ENCODE measurements at places on chromosomes 2 and 18.
A peak's percentile ranks its signal among the peaks of the same experiment; 100 is the strongest.

GRCh38 chr2:182705761-182706160 is 10.3 kb upstream of the DNAJC10 start:
- DNase-seq: no peak

GRCh38 chr2:217184242-217184641 is 324.4 kb upstream of the TNP1 start:
- DNase-seq: no peak

DNA sequence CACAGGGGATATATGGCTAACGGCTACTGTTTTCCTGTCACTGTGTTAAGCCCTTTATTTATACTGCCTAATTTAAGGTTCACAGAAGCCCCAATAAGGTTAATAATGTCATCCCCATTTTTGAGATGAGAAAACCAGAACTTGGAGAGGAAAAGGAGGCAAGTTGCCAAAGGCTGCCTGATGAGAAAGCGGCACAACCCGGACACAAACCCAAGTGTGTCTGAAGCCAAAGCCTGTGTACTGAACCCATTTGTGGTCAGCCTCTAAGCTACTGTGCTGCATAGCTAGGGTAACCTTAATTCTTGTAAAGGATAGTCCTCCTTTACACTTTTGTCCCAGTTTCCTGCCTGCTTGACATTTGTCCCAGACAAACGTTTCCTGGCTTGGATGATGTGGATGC is 954.7 kb upstream of the FANCL start:
- DNase-seq: no peak

DNA sequence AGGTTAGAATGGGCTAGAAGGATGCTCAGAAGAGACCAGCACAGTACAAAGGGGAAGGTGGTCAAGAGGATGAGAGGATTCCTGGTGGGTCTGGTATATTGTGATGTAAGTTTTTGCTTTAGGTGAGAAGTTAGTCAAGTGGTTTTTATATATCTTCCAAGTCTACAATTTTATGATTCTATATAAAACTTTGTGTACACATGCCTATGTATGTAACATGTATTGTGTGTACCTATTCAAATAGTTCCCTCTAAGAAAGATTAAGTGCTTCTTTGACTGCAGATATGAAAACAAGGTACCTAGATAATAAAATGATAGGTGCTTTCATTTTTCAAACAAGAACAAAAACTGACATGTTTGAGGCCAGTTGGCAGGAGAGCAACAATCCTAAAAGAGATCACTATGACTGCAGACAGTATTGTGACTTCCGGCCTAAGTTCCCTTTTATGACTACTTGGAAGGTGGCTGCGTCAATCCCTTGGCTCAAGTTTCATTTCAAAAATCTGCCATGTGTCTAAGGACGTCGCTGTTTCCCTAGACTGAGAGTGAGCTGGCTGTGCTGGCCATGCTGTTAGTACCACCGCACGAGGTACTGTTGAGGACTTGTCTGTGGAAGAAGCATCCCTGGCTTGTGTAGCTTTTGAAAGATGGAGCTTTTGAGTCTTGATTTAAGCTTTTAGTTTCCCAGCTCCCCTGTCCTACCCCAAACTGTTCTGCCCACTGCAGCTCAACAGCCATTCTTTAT is 123.1 kb downstream of the PRPF40A start:
- no peak for DNase-seq

GRCh38 chr2:213806125-213806726 is 522.0 kb downstream of the SPAG16 start:
- DNase-seq: no peak

GRCh38 chr2:24123195-24123921 is at the start of the genes FAM228B and PFN4:
TSS of gene FAM228B (plus strand) at chr2:24123469. CDS start at chr2:24124362, 893 bp downstream.
TSS of gene PFN4 (minus strand) at chr2:24123334. CDS start at chr2:24122535, 799 bp downstream.
- peak; percentile 57 for DNase-seq

DNA sequence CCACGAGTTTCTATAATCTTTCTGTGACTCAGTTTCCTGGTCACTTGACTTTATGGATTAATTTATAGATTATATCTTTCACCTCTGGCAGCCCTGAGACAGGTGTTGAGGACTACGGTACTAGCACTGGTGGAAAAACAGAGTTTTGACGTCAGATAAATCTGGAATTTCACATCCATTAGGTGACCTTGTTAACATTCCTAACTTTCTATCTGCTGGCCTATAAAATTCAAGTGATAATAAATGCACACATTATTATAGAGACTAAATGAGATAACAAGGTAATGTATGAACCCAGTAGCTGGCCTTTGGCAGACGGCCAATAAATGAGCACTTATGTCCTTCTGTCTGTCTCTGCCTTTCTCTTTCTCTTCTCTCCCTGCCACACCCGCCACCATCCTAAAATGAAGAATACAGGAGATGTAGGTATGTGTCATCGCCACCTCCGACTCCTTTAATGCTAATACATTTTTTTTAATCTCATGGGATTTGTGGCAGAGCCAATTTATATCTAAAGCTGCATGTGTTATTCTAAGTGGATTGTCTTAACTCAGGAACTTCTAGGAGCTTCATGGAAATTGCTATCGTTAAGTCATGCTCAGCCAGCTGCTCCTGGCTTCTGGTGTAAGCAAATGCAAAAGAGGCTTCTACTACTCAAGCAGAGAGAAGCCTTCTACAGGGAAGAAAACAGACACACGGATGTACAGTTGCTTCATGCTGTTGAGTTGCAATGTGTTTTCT is 2.3 kb downstream of the TM4SF20 start:
- DNase-seq: no peak

DNA sequence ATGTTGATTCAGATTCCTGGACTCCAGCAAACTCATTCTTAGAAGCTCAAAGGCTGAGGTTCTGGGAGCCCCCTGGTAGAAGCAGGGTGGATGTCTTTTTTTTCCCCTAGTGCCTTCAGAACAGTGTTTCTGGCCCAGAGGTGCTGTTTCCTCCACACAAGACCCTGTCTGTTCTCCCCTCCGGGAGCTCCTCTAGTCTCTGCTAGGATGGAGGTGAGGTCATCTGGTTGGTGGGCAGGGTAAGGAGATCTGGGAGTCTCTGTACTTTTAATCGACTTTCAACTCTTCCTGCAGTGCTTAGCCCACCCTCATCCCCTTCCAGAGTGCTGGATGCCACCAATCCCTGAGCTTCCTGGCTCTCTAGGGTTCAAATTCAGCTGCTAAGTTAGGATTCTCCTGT is 192.0 kb downstream of the SH3BP4 start:
- no peak for DNase-seq

GRCh38 chr2:121625953-121626352 is 23.3 kb downstream of the CLASP1 start:
- DNase-seq: no peak

DNA sequence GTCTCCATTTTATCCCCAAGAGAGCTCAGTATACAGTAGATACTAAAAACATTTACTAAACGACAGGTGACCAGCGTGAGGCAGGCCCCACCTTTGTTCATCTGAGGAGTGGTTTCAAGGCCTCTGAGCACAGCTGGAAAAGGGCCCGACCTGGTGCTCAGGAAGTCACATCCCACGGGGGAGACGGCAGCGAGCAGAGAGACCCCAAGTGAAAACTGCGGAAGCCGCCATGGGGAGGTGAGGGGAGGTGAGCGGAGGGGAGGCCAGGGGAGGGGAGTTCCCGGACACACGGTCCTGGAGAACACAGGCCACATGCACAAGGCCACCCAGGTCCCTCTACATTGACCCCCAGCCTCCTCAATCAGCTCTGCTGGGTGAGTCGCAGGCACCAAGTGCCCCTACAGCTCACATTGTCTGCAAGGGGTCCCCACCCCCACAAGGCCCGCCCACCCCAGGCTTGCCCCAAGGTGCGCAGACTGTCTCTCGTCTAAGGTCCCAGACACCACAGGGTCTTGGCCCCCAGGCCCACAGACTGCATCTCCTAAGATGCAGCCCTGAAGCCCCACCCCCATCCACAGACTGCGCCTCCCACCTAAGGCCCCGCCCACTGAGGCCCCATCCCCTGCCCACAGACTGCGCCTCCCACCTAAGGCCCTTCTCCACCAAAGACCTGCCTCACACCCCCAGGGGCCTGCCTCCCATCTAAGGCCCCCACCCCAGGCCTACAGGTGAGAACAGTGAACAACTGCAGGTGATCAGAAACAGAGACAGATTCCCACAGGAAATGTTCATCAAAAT is 19.1 kb downstream of the PARD6G start:
- DNase-seq: no peak

- no peak for DNase-seq
These were observed 58.0 kb downstream of the LINC00305 start for GRCh38 chr18:64090876-64091275.

DNA sequence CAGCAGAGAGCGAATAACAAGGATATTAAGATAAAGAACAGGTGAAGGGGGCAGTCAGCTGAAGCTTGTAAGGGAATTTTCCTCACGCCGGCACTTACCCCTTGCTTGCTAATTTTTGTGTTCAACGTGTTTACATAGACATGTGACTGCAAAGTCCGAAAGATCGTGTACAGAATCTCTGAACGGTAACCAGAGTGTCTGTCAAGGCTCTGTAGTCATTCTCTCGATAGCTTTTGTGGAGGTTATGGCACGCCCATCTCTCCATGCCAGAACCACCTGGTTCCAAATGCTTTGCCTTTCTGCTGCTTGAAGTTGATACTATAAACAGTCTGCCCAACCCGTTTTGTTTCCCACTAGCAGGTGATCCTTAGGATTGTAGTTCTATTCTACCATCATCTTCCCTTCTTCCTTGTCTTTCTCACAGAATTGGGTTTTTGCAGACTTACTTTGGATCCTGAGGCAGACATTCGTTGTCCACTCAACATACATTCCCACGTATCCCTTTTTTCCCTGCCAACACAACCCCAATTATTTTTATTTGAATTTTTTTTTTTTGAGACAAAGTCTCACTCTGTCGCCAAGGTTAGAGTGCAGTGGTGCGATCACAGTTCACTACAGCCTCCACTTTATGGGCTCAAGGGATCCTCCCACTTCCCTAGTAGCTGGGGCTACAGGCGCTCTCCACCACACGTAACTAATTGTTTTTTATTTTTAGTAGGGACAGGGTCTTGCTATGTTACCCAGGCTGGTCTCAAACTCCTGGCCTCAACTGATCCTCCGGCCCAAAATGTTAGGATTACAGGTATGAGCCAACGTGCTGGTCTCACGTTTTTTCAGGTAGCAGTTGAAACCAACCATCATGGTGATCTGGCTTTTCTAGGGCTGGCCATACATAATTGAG is 1.3 kb upstream of the USP34 start:
- no peak for DNase-seq

- no peak for DNase-seq
These were observed 68.6 kb downstream of the CAB39 start for GRCh38 chr2:230781130-230781797.

DNA sequence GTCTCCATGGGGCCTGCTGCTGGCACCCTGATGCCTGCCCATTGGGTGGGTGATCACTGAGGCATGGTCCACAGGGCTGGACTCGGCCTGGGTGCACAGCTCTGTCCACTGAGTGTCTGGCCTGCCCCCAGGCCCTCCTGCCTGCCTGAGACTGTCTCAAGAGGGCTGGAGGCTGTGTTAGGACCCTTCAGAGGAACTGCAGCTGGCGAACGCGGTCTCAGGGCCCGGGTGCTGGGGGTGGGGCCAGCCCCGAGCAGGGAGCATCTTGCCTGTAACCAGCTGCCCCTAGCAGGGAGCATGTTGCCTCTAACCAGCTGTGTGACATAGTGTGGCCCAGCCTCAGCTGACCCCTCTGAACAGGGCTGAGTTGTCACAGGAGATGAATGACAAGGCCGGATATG is 50.0 kb downstream of the TWIST2 start:
- no peak for DNase-seq

DNA sequence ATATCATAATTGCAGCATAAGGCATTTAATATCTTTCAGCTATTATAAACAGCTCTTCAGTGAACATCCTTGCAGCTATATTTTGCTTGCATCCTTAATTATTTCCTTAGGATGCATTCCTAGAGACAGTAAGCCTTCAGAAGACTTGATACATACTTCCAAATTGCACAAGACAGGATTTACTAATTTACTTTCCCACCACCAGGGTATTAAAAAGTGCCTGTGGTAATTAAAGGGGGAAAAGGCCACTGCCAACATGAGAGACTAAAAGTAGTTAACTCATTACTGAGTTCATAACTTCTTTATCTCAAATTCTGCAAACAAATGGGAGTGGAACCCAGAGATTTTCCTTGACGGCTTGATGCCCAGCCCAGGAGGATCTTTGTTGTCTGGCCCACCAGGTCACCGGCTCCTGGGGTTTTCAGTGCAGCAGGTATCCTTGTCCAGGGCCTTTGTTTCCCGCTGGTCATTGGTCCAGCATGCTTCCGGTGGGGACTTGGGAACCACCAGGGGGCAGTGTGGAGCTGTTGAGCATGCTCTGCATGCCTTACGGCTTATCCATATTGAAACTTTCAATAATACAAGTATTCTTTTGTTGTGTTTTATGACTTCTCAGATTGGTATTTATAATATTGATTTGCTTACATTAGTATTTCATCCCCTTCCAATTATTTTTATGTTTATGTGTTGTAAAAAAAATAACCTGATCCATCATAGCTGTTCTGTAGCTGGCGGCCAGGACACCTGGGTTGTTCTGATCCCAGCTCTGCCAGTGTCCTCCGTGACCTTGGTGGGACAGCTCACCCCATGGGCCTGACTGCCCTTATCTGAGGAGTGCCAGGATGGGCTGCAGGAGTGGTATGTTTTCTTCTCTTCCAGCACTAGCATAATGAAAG is 61.4 kb downstream of the TGOLN2 start:
- DNase-seq: peak; percentile 5

DNA sequence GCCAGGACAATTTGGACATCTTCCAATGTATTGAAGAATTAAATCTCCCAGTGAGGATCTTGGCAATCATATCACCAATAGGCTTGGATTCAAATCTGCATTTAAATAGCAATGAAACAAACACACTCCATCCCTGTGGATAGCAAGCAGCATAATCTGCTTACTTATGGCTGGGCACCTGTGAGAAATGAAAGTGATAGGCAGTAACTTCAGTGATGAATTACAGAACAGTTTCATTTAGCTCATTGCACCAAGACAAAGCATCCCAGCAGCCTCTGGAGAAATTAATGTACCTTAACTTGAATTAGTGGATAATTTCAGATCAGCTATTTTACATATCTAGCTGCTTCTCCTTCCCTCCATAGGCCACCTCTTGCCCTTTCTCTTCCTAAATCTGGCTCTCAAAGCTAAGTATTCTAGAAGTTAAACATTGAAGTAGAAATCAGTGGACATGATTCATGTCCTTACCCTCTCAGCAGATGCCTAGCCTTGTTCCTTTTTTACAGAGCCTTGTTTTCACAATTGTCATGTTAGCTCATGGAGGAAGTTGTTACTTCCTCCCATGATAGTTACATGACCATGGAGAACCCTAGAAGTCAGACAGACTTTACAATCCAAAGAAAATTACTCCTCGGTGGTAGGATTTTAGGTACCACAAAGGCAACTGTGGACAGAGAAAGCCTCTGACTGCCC is 88.5 kb upstream of the TACR1 start:
- no peak for DNase-seq

DNA sequence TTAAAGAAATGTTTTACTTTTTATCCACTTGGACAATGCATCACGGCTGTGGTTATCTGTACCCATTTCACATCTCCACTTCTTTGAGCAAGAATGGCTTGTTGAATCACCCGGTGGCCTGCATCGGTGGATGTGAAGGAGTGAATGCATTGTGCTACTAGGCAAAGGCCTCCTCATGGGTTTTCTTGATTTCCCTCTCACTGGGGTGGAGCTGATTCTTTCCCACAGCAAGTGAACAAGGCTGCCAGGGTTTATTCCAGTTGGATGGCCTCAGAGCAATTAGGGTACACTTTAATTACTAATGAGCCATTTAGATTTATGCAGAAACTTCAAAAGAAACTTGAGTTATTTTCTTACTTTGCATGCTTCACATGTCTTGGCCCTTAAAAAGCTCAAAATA is 387.1 kb downstream of the RND3 start:
- no peak for DNase-seq

GRCh38 chr2:126914811-126915500 is 16.3 kb downstream of the TEX51 start:
- no peak for DNase-seq

- DNase-seq: no peak
These were observed 1.9 kb downstream of the OTX1 start for GRCh38 chr2:63052411-63053080.

All from stimulated activated CD4-positive, alpha-beta T cell treated with anti-CD3 and anti-CD28 coated beads, Interleukin-12 subunit alpha, Interleukin-12 subunit beta, amount 100 ng/mL, for 24 hours (primary cell).